ENCODE measurements at places on chromosomes 6 and 20.

DNA sequence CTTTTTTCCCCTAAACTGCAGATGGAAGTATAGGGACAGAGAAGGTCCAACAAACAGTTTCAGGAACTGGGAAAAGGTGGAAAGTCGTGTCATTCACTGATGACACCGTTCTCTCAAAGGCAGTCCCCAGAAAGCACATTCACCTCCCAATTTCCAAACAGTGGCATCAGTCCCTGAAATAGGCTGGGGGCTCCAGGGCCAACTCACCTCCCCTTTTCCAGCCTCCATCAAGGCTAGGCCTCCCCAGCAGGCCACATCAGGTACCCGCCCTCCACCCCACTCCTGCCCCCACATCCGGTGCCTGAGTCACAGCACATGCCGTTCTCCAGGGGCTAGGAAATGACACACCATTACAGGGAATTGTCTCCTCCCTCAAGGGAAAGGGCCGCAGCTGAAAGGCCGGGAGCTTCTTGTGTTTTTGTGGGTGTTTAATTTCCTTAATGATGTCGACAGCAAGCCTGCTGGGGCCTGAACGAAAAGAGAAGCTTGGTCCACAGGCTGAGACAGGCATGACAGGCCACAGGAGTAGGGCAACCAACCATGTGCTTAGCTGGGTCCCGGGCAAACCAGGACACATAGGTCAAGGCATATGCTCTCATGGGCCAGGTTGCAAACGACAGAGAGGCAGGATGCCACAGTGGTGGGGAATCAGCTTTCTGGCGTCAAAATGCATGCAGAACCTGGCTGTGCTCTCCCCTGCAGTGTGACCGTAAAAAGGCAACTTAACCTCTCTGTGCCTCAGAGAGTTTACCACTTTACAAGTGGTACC lies 39.2 kb downstream of the ZMYND8 start:
- peak; percentile 48 for DNase-seq

- no peak for DNase-seq
Observed at GRCh38 chr6:79249136-79249535, 14.7 kb upstream of the HMGN3 start.

GRCh38 chr6:158774717-158775449 lies 44.3 kb downstream of the EZR start:
- DNase-seq, result no peak

- DNase-seq, result no peak
Observed at GRCh38 chr6:159862103-159862502, 28.7 kb upstream of the MAS1 start.

GRCh38 chr6:16757332-16757731 lies 3.9 kb downstream of the ATXN1 start:
- no peak for DNase-seq

DNA sequence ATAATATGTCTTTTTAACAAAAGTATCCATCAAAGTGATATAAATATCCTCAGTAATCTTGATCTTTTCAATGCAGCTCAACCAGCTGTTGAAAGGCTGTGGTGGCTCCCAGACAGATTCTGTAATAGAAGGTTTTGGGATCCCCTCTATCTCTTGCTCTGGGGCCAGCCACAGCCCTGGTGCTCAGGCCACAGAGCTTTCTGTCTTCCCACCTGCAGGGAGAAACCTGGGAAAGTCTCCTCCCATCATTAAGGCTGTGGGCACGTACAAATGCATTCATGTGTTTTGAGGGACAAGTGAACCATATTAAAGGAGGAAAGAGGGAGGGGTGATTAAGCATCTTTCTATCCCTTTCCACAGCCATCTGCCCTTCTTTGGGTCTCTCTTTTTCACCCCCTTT lies 183.1 kb downstream of the PRDM13 start:
- DNase-seq, result no peak

DNA sequence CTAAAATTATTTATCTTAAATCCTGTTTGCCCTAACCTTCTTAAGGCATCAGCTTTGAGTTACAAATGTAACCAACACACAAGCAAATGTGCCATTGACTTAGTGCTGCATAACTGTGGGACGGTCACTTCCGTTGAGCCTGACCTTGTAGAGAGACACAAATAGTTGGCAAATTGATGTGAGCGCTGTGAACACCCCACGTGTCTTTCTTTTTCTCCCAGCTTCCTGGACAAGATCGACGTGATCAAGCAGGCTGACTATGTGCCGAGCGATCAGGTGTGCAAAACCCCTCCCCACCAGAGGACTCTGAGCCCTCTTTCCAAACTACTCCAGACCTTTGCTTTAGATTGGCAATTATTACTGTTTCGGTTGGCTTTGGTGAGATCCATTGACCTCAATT lies 56.4 kb downstream of the GNAS start:
- no peak for DNase-seq

DNA sequence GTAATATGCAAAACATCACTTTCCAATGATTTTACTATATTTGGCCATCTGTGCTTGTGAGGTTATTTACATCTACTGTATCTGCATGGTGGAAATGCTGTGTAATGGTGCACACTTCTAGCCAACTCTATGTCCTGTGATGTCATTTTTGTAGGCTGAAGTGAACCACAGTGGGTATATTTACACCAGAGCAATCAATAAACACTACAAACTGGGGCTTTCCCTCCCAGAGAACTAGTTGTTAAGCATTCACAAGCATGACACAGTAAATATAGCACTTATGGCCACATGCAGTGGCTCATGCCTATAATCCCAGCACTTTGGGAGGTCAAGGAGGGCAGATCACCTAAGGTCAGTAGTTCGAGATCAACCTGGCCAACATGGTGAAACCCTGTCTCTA lies 4.9 kb downstream of the SLC22A2 start:
- DNase-seq, result no peak

GRCh38 chr6:21616005-21616404 lies 22.5 kb downstream of the SOX4 start:
- DNase-seq, result no peak

DNA sequence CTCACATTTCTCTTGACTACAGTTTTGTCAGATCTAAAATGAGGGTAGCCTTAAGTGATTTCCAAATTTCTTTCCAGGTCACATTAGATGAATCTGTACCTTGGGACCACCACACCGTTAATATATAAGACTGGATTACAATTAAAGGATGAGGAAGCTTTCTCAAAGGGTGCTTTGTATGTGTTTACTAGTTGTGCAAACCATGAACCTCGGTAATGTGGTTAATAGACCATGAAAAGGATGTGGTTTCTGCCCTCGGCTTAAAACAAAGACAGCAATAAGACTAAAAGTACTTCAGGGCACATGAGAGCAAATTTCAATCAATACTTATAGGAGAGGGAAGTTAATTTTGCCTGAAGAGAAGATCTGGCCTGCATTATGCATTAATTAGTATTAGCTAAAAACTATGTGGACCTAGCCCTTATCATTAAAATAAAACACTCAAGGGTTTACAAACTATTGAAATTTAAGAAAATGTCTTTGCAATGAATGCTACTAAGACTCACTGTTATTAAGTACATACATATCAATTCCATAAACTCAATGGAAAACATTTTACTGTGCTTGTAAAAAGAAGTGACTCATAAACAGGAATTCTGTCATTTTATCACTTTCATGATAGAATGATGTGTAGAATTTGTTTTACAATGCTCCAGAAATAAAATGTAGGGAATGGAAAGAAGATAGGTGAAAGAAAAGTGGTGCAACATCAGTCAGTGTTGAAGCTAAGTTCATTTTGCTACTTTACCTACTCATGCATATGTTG lies 936 bp upstream of the TMX4 start:
- no peak for DNase-seq

DNA sequence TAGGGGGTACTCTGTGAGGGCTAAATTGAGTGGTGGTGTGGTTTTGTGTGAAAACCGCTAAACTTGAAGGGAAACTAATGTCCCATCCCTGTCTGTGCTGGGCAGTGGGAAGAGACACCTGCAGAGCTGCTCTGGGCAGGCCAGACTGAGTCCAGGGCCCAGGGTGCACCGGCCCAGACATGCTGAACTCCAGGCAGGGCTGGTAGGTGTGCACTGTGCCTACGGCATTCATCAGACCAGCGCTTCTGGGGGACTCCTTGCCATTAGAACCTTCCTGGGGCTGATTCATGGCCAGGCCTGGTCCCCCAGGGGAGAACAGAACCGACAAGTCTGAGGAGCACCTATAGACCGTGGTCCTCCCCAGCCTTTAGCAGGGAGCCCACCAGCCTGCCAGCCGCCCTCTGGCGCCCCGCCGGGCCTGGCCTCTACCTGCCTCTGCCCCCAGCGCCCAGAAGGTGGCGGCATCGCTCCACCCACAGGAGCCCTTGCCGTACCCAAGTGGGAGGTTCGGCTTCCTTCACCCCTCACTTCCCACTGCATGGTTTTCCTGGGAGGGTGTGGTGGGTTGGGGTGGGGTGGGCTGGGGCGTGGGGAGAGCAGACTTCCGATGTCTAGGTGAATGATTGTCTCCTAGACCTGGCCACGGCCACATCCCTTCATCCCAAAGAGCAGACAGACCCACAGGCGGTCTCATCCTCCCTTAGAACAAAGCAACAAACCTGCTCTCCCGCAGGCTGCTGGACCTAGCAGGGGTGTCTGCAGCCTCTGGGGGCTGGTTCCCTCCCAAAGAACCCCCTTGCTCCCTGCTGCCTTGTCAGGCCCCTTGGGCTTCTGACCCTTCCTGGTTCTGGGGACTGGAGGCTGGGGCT lies 15.5 kb downstream of the CCDC167 start:
- peak; percentile 66 for DNase-seq

DNA sequence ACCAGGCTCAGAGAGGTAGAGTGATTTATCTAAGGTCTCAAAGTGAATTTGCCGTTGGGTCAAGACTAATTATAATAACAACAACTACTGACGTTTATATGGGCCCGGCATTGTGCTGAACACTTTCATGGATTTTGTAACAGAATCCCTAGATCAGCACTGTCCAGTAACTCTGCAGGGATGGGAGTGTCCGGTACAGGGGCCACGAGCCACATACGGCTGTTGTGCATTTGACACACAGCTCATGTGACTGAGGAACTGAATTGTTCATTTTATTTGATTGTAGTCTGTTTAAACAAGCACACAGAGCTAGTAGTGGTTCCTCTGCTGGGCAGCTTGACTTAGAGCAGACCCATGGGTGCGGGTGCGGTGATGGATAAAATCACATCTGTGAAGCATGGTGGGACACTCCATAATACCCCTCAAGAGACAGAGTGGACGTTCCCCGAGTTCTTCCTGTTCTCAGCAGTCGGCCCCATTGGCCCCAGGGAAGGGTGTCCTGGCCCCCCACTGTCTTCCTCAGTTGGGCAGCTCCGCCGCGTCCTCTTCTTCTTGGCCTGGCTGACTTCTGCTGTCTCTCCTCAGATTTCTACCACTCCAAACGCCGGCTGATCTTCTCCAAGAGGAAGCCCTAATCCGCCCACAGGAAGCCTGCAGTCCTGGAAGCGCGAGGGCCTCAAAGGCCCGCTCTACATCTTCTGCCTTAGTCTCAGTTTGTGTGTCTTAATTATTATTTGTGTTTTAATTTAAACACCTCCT lies 6.8 kb downstream of the CDKN1A start:
- DNase-seq, result no peak

DNA sequence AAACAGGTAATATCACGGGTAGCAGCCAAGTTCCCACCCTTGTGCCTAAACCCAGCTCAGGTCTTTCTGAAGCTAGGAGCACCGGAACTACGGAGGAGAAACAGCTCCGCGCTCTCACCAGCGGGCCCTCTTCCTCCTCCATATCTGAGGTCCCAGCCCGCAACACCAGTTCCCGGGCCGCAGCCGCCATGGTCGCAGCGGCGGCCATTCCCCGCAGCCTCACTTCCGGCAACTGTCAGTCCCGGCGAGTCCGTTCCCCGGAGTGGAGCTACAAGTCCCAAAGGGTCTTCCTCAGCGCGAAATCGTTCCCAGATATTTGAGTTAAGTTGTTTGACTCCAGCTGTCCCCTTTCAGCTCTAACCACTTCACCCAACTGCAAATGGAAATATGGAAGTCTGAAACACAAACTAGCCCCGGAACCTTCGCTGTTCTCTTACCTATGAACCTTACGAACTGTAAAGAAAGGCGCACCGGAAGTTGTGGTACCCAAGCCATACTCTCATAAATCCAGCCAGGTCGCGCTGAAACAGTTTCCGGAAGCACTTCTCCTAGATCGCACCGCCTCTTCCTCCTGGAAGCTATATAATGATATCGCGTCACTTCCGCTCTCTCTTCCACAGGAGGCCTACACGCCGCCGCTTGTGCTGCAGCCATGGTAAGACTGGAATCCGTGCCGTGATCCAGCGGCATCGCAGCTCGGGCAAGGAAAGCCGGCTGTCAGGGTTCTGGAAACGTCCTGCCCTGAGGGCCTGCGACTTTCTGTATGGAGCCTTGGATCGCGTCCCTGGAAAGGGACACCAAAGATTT lies at the start of the genes RPS18 and VPS52:
TSS of gene RPS18 (plus strand) at position 608 of the 807 bp plus-strand sequence. CDS start at position 653, 45 bp downstream.
TSS of gene VPS52 (minus strand) at position 409 of the 807 bp plus-strand sequence. CDS start at position 208, 201 bp downstream.
- peak; percentile 77 for DNase-seq

DNA sequence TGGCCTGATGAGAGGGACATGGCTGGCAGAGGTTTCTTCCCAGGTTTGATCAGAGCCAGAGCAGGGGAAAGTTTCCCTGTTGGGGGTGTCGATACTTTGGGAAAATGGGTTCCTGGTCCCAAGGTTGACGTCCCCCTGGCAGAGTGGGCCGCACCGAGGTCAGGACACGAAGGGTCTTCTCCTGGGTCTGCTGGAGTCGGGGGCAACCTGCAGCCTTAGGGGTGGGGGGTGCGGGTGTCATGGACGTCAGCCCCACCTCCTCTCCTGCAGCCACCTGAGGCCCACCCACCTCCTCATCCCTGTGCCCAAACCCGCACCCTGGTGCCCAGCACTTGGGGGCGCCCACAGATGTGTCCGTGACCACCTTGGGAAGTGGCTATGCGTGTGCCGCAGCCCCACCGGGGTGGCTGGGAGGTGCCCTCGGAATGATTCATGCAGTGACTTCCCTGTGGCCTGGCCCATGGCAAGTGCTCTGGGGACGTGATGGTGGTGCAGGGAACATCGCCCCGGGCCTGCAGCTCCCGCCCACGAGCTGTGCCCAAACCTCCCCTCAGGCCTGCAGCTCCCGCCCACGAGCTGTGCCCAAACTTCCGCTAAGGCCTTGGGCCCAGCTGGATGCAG lies 64.9 kb downstream of the YTHDF1 start:
- no peak for DNase-seq

DNA sequence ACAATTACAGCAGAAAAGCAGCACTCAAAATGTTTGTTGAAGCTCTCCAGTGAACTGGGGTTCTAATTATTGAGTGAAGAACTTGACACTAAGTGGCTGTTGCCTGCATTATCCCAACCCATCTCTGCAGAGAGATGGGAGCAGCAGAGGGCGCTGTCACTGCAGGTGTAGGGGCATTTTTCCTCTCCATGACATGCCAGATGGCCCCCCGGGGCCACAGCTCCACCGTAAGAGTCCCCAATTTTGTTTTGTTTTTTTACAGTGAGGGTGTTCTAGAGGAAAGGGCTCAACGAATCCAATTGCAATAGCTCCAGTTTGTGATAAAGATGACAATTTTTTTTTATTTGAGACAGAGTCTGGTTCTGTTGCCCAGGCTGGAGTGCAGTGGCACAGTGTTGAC lies 1.9 kb upstream of the FUCA2 start:
- no peak for DNase-seq

GRCh38 chr20:59625214-59625922 lies 21.0 kb downstream of the PHACTR3 start:
- DNase-seq, result no peak

- DNase-seq, result no peak
Observed at GRCh38 chr20:46085179-46085851, 4.4 kb downstream of the NCOA5 start.

DNA sequence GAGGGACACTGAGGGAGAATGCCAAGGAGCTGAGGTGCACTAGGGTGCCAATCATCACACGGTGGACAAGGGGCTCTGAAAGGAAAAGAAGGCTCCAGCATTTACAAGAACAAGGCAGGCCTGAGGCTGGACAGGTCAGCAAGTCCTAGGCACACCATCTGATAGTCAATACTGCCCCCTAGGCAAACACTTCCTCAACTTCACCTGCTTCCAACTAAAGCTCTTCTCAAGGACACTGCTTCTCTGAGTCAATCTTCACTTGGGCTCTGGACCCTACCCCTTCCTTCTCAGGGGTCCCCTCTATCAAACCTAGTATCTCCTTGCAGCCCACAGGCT lies 37.7 kb upstream of the SLC4A11 start:
- no peak for DNase-seq

Measured in activated CD4-positive, alpha-beta T cell treated with anti-CD3 and anti-CD28 coated beads for 24 hours (primary cell).